GDM1 (cell line): ENCODE measurements at places on chromosomes 7 and 10.

GRCh38 chr10:15353471-15354017, 17.5 kb downstream of the FAM171A1 start:
- DNase-seq = no peak

DNA sequence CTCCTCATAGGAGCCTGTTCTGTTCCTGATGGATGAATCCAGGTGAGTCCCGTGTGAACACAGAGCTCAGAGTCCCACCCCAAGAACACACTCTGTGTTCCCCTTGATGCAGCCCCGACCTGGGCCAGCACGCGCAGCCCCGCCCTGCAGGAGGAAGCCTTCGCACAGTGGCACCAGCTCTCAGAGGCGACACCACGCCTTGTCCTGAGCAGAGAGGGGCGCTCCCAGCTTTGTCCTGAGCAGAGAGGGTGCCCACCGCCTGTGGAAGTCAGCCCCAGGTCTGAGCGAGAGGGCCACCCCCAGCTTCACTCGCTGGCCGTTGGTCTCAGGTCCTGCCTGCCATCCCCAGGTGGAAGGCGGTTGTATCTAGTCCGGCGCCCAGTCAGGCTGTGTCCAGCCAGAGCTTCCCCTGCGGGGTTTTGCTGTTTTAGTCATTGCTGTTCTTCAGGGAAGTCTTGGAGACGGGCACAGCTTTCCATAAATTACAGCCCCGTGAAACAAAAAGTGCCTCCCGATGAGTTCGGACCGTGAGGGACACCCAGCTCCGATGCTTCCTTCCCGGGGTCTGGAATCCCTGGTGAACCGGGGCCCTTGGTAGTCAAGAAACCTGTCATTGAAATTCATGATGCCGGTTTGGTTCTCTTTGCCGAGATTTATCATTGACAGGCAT, 43.6 kb downstream of the NKX6-2 start:
- DNase-seq = no peak

GRCh38 chr7:158024351-158024715, 563.3 kb downstream of the PTPRN2 start:
- DNase-seq = no peak

- DNase-seq = no peak
Observed at GRCh38 chr10:21195252-21195651, 298.1 kb upstream of the NEBL start.

- no peak for DNase-seq
Observed at GRCh38 chr7:128887169-128888038, 23.1 kb downstream of the KCP start.

DNA sequence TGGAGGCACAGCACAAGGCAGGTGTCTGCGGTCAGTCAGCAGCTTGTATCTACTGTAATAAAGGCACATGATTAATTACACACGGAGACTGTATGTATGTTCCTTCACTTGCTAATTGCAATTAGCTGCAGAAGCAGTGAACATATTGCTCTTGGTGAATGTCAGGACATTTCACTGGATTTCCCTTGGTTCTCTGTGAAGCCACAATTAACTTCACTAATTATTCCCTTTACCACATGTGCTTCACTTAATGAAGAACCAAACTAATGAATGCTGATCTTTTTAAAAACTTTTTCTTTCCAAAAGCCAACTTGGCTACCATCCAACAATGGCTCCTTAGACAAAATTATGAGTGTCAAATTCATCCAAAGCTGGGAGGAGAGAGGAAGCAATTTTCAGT, 290.7 kb downstream of the ADRA2A start:
- no peak for DNase-seq
